ENCODE measurements at places on chromosomes 4 and X.

DNA sequence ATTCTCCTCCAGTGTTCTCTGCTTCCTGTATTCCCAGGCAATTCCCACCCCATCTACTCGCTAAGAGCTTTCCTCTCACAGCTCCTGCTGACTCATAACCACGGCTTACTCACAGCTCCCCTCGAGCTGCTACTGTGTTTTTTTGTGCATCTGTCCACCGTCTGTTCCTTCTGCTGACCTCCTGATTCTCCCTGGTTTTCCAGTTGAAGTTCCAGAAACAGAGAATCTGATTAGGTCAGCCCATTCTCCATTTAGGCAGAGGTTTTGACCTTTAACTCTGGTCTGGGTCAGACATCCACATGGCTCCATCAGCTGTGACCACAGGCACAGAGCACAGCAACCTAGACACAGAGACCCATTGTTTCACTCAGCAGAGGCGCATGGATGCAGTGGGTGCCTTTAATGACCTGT is 5.5 kb upstream of the SMIM20 start:
- no peak for DNase-seq

- DNase-seq: no peak
Measured at GRCh38 chr4:182825786-182826185, 91.4 kb downstream of the DCTD start.

DNA sequence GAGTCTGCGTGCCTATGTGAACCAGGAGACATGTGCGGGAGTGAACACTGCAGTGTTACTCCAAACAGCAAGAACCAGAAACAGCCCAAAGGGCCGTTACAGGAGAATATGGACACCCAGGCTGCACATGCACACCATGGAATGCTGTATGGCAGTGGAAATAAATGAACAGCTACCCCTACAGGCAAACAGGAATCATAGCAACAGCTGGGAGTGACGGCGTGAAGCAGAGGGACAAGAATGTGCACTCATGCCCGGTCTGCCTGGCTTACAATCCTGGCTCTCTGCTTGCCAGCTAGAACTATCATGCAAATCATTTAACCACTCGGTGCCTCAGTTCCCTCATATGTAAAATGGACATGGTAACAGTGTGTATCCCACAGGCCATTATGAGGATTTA is 16.6 kb downstream of the GPKOW start:
- no peak for DNase-seq

- no peak for DNase-seq
Measured at GRCh38 chr4:42768125-42768748, 111.3 kb upstream of the ATP8A1 start.
